Transverse colon (tissue), 4 donors: ENCODE measurements at places on chromosomes 5 and 9. TPM values are rescaled to one million over a fixed set of nuclear protein-coding genes. Genes with fewer than 3 reads are reported as not detected.

- H3K4me1 ChIP-seq = peaks cover 13% of the 10 kb centered on the region
- H3K27ac ChIP-seq = no peak overlapping the region
- no peak overlapping the region for H3K4me3 ChIP-seq
- no peaks in the 10 kb centered on the region for H3K36me3 ChIP-seq
These were observed 92.0 kb downstream of the C9orf152 start for GRCh38 chr9:110115826-110116542.

Gene IFNA21
- not detected for total RNA-seq

DNA sequence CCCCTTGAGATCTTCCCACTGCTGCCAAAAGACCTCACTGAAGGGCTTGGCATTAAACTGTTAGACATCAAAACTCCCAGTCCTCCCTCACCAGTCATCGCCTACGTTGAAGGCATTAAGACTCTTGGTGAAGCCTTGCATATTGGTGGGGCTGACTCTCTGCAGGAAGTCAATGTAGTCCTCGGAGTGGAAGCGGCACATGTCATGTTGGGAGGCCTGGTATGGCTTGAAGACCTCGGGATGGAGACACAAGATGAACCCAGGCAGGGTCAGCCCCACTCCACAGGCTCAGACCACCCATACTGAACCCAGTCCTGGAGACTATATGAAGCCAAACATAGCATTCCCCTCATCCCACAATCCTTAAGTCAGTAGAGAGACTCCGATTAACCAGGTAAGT is 1.9 kb downstream of the HDAC3 start:
- DNase-seq = no peak
- H3K27ac ChIP-seq = no peak overlapping the region
- H3K4me1 ChIP-seq = peaks cover 26% of the 10 kb centered on the region
- no peaks in the 10 kb centered on the region for H3K27me3 ChIP-seq

DNA sequence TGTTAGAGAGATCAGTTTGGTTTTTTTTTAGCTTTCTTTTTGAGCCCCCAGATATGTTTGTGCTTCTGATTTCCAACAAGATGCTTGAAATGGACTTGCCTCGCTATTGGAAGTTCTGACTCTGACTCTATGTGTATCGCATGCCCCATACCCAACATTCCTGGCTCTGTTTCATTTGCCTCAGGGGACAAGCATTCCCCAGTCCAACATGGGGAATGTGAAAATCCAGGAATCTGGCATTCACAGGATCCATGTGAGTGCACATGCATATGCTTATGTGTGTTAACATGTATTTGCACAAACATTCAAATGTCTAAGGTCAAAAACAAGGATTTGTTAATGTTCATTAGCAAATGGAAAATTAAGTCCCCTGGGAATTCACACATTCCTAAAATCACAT is 233.9 kb downstream of the TLR4 start:
- no peak for DNase-seq
- H3K27me3 ChIP-seq = no peaks in the 10 kb centered on the region
- no peaks in the 10 kb centered on the region for H3K36me3 ChIP-seq
- no peak overlapping the region for H3K4me3 ChIP-seq
- no peaks in the 10 kb centered on the region for H3K4me1 ChIP-seq

Gene KLF4
- 482 TPM for total RNA-seq

DNA sequence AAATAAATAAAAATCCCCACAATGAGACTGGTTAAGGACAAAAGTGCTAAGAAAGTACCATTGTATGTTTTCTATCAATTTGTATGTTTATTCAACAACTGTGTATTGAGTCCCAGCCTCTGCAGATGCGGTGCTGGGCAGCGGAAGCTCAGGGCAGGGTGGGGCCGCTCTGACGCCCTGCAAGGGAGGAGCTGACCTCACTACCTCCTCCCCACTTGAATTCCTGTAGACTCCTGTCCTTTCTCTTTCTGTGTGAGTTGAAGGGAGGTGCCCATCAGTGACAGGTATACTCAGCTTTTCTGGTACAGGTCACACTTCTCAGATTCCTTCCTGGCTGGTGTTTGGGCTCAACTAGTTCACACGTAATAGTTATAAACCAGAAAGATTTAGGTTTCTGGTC is 27.0 kb downstream of the ANGPTL2 start:
- H3K27ac ChIP-seq = no peak overlapping the region
- H3K4me3 ChIP-seq = no peak overlapping the region
- no peak for DNase-seq
- H3K27me3 ChIP-seq = no peaks in the 10 kb centered on the region
- H3K36me3 ChIP-seq = no peaks in the 10 kb centered on the region

GRCh38 chr5:171418316-171418981 is 998 bp upstream of the FGF18 start:
- DNase-seq = peak; percentile 71
- H3K36me3 ChIP-seq = no peaks in the 10 kb centered on the region
- peaks cover 29% of the 10 kb centered on the region for H3K27me3 ChIP-seq
- H3K4me1 ChIP-seq = peaks cover 19% of the 10 kb centered on the region
